Foreskin fibroblast (primary cell): ENCODE measurements at places on chromosomes 5 and 9.
A peak's percentile ranks its signal among the peaks of the same experiment; 100 is the strongest.

- no peak for DNase-seq
Measured at GRCh38 chr5:158786390-158786789, 313.3 kb downstream of the EBF1 start.

DNA sequence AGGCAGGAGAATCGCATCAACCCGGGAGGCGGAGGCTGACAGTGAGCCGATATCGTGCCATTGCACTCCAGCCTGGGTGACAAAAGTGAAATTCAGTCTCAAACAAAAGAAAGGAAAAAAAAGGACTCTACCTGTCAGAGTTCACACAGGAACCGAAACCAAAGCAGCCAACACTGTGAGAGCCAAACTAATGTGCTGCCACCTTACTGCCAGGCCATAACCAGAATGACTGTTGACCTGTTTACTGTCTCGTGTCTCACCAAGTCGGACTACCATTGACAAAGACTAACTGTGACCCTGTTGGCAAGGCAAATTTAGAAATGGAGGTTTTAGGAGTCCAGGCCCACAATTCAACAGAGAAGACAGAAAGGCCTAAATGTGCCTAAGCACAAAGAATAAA, 112.4 kb downstream of the ANXA2R start:
- no peak for DNase-seq

GRCh38 chr5:125056671-125057485, 310.4 kb upstream of the ZNF608 start:
- no peak for DNase-seq

DNA sequence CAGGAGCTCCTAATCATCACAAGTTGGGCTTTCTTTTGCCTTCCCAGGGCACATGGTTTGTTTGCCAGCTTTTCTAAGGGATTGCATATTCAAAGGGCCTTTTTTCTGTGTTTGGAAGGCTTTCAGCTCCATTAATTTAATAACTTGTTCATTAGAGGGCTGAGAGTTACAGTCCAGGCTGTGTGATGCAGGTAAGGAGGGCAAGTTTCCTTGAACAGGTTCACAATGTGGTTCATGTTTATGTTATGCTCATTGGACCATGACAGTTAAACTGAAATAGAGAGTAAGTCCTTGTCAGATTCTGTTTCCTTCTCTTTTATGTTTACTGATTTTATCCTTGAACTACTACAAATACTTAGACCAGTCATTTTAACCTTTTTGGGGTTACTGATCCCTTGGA, 174.4 kb downstream of the MARCHF11 start:
- DNase-seq = no peak

DNA sequence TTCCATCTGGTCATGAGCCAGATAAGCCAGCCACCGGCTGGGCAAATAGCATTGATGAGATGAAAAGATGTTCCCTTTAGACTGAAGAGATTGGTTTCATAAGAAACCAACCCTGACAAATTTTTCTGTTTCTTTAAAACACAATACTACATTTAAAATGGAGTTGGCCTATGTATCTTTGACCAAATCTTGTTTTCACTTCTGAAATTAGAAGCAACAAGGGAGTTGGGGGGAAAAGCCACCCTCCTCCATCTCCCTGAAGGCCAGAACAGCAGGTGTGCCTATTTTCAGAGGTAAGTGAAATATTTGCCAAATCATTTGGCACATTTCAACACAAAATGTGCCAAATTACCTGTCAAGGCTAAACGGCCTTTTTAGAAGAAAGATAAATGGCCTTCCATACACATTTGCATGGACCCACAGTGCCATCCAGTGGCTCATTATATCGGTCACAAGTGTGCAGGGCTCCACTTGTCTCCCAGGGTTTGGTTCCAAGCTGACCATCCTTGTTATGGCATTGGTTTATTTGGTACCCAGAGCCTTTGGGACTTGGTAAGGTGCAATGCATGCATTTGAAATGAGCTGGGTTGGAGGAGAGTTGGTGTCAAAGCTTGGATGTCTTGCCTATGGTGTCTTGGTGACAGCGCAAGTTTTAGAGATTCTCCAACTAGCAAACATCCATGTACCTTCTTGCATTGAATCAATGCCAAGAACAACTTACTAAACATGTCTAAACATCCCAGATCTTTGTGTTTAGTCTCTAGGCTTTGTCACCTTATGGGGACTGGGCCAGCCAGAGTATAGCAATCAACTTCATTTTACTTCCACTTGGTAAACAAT, 372.0 kb upstream of the KIF2A start:
- peak; percentile 10 for DNase-seq

GRCh38 chr5:80072103-80073073, 37.2 kb downstream of the THBS4 start:
- DNase-seq = peak; percentile 71

DNA sequence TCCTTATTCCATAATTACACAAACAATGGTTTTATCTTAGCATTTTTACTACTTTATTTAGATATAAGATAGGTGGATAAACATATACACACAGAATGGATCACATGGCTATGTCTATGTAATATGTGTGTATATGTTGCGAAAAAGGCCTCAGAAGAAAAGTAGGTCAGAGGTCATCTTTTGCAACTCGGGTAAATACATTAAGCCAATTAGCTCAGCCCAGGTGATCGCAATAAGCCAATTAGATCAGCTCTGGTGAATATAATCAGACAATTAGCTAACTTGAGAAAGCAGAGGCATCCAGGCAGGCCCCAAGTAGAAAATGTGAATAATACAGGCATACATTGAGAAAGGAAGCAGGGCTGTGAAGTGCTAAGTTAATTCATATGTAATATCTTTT, 24.3 kb downstream of the SLCO4C1 start:
- no peak for DNase-seq
